ENCODE measurements at places on chromosomes 13 and 19.
A peak's percentile ranks its signal among the peaks of the same experiment; 100 is the strongest.

DNA sequence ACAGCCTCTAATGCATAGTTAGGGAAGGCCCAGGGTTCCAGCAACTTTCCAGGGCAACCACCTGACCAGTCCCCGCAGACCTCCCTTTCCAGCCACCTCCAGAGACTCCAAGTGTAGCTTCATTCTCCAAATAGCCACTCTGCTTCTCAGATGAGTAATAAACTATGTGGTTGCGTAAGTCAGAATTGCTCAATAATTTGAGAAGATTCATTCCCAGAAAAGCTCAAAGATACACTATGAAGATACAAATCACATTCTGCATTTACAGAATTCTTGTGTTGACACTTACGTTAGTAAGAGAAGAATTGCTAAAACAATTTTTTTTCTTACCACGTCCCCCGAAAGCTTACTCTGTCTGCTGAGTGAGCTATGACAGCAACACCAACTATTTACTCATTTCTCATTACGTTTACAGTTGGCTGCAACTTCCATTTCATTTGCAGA, 8.2 kb upstream of the LATS2 start:
- DNase-seq = no peak

DNA sequence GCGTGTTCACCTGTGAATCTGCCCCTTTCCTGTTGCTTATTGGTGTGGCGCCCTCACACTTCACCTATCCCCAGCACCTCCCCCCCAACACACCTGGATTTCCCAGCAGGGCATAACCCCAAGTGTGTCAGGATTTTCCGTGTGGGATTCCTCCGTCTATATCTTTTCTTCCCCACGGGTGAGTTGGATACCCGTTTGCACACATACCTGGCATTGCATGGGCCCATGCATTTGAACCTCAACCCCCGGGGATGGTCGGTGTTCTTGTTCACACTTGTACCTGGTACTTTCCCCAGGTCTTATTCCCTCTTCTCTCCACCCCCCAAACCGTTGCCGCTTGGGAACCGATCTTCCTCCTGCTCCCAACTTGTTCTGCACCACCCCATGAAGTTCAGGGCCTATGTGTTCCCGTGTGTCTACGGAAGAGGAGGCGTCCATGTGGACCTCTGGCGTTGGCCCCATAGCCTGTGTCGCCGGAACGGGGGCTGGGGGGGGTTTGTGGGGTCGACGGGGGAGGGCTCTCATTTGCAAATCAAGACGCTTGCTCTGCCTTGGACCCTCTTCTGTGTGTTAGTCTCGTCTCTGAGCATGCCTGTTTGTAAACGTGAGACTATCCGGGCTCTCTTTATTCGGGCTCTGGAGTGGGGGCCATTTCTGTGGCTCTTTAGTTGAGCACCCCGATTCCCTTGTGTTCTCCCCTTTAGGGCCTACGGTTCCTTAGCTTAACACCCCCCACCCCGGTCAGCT, 1.7 kb downstream of the PRR12 start:
- DNase-seq = no peak

DNA sequence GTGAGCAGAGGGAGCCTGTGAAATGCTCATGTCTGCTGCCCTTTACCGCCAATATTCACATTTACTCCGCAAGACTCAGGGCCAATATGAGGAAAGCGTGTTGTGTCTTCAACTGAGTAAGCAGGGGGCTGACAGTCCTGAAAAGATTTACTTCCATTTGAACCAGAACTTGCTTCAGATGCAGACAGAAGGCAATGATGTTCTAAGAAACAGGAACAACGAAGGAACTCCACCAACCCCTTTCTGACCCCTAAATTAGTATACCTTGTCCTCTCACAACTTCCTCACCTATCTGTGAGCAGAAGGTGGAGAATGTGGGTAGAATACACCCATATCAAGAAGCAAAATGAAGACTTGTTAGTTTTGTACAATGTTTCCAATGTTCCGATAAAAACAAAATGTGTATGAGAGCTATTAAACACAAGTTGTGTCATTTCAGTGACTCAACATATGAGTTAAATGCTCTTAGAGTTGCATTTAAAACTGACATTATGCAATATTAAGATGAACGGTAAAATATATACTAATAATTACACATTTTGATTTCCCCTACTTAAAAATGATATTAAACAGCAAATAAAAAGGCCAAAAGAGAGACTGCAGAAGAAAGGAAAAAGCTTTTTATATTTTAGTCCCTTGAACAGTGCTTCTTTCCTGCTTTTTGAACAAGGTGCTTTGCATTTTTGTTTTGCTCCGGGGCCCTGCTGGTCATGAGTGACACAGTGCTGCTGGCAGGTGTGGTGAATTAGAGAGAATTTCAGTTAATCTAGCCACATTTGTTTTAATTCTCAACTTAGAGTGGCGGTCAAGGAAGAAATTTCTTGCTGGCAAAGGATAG, 16.0 kb downstream of the TMEM272 start:
- DNase-seq = no peak

- DNase-seq = no peak
These were observed 967 bp upstream of the NR2C2AP start for GRCh38 chr19:19204181-19204580.

- no peak for DNase-seq
These were observed 29.3 kb upstream of the GRTP1 start for GRCh38 chr13:113393226-113393562.

DNA sequence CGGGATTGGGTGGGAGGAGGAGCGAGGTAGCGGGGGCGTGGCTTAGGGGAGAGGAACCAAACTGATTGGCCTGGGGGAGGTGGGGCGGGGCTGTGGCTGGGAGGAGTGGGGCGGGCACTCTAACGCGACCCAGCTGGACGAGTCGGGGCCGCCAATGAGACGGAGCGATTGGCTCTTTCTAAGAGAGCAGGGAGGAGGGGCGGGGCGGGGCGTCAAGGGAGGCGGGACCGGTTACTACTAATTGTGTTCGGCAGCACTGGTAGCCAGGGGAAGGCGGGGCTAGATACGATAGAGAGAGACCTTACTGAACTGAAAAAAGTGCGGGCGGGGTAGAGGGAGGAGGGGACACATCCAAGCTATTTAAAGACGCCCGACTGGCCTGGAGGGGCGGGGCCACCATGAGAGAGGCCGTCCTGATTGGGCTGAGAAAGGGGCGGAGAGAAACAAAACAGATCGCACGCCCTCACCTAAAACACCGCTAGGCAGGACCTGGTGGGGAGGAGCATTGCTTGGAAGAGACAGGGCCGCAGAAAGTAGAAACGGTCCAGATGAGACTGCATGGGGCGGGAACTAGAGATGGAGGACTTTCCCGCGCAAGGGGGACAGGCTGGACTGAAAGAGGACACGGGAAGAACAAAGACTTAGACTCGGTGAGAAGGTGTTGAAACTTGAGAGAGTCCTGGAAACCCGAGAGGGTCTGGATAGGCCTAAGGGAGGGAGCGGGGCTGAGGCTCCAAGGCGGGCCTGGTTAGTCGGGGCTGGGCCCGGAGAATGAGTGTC, at the start of gene KCNC3:
KCNC3 (minus strand) TSS at position 232 of the 780 bp plus-strand sequence. CDS start 295 bp downstream, outside the sequence.
- DNase-seq = peak; percentile 97

DNA sequence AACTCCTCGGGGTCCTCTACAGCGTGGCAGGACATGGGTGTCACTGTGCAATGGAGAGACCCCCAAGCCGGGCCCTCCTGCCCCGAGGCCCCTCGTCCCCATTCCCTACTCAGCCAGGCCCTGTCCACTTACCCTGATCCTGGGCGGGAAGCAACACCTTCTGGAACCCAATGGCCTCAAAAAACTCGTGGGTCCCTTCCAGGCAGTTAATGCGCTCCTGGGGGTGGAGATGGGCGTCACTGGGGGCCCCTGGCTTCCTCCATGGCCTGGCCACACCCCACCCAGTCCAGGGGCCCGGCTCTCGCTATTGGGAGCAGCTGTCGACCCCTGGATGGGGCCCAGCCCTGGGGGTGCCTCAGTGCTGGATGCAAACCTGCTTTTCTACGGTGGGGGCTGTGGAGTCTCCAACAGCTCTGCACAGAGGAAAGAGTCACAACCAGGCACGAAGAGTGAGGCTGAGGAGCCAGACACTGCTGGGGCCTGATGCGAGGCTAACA, 10.8 kb downstream of the UBXN6 start:
- DNase-seq = no peak

DNA sequence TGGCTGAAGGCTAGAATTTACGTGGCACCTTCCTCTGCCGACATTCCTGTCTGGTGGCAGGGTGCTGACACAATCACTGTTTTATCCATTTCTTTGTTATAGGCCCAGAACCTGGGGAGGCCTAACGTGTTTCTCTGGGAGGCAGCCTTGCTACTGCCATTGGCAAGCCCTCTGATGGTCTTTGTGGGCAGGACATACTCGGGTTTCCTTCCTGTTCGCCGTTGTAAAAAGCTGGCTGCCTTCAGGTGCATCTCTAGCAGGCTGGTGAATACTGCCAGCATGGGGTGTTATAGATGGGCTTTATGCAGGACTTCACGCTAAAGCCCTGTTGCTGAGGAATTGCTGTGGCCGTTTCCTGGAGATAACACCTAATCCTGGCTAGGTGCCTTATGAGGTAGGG, 28.1 kb downstream of the B3GLCT start:
- DNase-seq = no peak

DNA sequence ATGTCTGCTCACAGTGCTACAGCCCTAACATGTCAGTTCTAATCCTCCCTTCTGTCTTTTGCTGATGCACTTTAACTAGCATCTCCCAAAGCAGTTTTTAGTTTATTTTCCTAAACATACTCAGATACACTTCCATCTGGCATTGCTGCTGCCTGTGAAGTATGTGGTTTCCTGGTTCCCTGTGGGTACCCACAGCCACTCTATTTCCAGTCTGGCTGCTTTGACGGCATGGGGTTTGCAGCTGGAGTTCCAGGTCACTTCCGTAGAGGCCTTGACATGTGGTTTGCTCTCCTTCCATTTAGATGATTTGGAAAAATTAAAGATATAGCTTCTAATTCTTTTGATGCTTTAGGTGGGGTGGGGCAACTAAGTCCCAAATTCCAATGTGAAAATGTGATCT, 375.5 kb downstream of the PCDH20 start:
- no peak for DNase-seq

GRCh38 chr19:37346091-37346490, 24.8 kb upstream of the ZNF527 start:
- DNase-seq = no peak

GRCh38 chr19:19371059-19371458, 34.4 kb upstream of the GATAD2A start:
- no peak for DNase-seq

- no peak for DNase-seq
These were observed 102.2 kb upstream of the IPO5 start for GRCh38 chr13:97851269-97851668.

DNA sequence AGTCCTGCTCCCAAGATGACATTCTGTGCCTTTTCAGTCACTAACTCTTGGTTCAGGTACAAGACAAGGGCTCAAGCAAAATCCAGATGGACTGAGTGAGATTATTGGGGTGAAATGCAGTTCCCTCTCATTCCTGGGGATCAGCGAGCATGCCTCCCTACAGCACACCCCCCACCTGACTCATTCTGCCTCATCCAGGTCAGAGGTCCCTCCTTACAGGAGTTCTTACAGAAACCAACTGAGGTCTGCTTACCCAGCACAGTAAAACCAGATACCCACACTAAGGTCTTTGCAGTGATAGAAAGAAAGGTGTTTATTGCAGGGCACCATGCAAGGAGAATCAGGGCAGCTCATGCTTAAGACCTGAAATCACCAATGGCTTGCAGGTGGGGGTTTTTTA, 21.6 kb upstream of the MRI1 start:
- no peak for DNase-seq
